ENCODE measurements at places on chromosomes 7 and 10.

- DNase-seq, result no peak
Measured at GRCh38 chr7:12554351-12554750, 16.2 kb upstream of the SCIN start.

DNA sequence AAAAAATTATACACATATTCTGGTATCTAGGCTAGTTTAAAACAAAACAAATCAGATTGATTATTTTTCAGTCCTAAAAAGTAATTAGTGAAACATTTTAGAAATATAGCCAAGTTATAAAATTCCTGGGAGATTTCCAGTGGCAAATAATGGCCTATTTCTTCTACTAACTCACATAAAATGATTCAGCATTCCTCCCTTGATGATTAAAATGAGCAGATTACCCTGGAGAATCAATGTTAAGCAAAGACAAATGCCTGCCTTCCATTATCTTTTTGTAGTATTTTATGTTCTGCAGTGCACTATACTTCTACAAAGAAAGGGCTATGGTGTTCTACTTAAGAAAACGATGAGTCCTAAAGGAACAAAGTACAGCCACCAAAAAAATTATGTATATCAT is 53.6 kb downstream of the PARD3 start:
- no peak for DNase-seq

- no peak for DNase-seq
Measured at GRCh38 chr10:69655124-69655867, 25.2 kb downstream of the FAM241B start.

DNA sequence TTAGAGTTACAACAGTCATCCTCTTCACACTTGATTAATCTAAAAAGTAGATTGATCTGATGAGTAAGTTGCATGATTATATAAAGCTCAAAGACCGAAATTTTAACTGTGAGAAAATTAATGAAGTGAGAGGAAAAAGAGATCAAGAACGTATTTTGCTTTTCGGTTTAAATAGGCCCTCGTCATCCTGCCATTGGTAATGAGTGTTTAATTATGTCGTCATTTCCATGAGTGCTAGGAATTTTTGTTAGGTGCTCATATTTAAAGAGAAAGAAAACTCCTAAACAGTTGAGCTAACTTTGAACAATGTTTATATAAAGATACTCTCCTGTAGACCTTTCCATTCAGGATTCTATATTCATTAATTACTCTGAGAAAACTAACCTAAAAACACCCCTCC is 159.4 kb downstream of the TPK1 start:
- DNase-seq, result no peak

DNA sequence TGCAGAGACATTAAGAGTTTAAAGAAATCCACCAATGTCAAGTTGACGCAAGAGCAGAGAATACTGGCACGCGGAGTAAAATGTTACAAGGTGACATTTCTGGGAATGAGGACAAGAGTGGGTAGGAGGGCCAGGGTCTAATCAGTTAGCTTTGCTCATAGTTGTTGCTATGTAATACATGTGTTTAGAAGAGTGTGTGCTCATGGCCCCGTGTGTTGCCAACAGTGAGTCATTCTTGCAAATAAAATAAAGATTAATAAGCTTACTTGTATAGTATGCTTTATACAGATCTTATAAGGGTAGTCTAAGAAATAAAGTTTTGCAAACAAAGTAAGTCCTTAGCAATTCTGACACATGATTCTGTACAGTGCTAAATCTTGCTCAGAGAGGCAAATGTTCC is 64.5 kb downstream of the DNMBP start:
- DNase-seq, result no peak

DNA sequence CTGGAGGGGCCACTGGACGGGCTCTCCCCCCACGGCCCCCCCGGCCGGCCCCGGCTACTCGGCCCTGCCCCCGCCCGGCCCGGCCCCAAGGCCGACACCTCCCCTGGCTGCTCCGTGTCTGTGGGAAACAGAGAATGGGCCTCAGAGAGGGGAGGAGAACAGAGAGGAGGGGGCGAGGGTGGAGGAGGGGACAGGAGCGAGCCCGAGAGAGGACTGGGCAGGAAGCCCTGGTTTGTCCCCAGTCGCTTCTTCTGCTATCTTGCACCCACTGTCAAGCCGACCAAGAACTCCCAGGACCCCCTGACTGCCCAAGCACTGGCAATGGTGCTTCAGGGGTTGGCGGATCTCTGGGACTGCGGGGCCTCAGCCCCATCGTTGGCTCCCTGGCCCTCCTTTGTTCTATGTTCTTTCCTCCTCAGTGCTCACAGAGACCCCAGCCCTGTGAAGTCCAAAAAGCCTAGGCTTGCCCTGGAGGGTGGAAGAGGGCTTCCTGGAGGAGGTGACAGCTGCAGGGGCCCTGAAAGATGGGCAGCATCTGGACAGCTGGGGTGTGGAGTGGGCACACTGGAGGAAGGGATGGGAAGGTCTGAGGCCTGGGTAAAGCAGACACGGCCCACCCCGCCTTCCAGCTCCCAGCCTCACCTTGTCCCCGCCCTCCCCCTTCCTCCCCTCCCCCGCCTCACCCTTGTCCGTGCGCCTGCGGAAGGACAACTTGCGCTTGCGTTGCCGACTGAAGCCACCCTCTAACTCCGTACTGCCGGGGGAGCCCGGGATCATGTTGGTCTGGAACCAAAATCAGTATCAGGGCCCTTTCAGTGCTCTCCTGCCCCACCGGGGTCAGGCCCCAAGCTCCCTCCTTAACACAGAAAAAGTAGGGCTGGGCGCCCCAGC is 30.1 kb downstream of the KCNH2 start:
- DNase-seq, result no peak

DNA sequence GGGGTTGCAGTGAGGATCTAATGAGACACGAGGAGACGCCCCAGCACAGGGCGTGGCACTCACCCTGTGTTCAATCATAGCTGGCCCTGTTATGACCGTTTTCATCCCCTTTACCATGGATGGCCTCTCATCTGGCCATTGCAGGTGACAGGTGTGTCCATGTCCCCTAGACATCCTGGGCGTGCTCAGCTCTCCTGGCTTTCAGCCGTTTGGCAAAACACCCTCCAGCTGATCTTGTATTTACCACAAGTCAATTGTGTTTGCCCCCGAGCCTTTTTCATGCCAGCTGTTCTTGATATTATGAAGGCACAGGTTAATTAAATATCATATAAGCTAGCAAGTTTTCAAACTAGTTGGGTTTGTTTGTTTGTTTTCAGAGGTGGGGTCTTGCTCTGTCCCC is 97.1 kb downstream of the CHST15 start:
- DNase-seq, result no peak

- DNase-seq, result no peak
Measured at GRCh38 chr10:6396652-6397051, 183.4 kb downstream of the PRKCQ start.

DNA sequence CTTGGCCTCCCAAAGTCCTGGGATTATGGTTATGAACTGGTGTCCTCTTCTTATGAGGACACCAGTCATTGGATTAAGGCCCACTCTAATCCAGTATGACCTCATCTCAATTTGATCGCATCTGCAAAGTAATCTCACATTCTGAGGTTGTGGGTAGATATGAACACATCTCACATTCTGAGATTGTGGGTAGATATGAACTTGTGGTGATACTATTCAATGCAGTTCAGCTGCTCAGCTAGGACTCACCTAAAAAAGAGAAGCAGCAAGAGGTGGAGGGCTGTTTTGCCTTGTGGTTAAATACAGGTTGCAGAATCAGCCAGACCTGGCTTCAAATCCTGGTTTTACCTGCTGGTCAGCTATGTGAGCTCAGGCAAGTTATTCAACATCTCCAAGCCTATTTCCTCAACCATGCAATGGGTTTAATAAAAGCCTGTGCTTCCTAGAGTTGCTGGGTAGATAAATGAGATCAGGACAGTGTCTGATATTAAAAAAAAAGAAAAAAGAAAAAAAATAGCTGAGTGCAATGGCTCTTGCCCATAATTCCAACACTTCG is 8.5 kb upstream of the BAG3 start:
- no peak for DNase-seq

DNA sequence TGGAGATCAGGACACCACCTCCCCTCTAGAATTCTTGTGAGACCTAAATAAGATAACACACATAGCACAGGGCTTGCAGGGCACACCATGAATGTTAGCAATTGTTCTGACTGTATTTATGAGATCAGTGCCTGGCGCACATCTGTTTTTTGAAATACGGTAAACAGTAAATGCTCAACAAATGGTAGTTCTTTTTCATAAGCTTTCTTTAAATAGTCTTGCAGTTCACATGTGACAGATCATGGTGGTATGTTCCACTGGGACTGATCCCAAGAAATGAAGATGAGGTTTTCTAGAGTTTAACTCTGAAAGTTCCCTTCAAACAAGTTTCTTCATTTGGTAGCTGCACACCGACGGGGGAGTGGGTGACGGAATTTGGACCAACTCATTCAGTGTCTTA is 34.8 kb downstream of the CREB5 start:
- no peak for DNase-seq

- no peak for DNase-seq
Measured at GRCh38 chr10:124098575-124098974, 5.2 kb upstream of the CHST15 start.

DNA sequence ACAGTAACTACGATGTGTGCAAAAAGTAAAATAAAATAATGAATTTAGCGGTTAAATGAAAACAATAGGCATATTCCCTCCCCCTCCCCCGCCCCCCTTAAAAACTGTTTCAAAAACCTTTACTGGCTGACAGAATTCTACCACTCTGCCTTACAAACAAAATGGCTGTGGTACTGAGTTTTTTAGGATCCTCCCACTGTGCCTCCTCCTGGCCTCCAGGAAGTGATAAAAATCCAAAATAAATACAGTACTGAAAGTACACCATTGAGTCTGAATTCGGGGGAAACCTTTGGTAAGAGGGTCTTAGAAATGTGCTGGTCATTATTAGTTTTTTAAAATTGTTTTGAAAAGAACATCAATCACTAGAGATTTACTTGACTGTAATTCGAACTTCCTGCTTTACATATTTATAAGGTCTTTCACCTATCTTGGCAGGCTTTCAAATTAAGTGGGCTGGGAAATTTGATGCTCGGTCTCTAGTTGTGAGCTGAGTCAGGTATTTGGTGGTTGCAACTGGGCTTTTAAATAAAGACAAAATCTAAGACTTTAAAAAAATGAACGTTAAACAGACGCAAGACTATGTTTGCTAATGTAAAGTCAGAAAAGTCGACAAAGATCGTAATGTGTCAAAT is 32.5 kb upstream of the EPC1 start:
- no peak for DNase-seq

- no peak for DNase-seq
Measured at GRCh38 chr7:154576604-154577003, 426.3 kb downstream of the PAXIP1 start.

DNA sequence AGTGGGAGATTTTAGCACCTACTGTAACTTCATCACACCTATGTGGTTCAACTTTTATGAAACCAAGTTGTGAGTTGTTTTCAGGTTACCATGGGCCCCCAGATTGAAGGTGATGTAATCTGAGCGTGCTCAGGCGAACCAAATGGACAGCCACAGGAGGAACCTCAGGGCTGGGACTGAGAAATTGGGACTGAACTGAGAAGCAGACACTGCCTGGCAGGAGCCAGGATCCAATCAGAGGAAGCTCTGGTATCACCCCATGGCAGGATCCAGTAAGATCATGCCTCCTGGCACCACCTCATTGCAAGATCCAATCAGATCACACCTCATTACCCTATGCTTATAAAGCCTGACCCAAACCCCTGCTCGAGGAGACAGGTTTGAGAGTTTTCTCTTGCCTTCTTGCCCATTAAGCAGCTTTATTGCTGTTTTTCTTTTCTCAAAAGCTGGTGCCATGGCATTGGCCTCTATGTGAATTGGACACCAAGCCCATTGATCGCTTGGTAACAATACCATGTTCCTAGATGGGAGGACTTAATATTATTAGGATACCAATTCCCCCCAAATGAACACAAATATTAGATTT is 43.2 kb upstream of the GDF10 start:
- DNase-seq, result peak; percentile 64

GRCh38 chr7:26538216-26538615 is 246.6 kb downstream of the SNX10 start:
- no peak for DNase-seq

- DNase-seq, result peak; percentile 35
Measured at GRCh38 chr7:158343936-158344455, 243.6 kb downstream of the PTPRN2 start.

All from activated CD8-positive, alpha-beta memory T cell treated with anti-CD3 and anti-CD28 coated beads for 24 hours (primary cell).